Heart right ventricle (tissue), 16 donors: ENCODE measurements at places on chromosomes 13 and 19.

- DNase-seq, result no peak
Observed at GRCh38 chr19:8877854-8878705, 45.9 kb downstream of the MBD3L1 start.

DNA sequence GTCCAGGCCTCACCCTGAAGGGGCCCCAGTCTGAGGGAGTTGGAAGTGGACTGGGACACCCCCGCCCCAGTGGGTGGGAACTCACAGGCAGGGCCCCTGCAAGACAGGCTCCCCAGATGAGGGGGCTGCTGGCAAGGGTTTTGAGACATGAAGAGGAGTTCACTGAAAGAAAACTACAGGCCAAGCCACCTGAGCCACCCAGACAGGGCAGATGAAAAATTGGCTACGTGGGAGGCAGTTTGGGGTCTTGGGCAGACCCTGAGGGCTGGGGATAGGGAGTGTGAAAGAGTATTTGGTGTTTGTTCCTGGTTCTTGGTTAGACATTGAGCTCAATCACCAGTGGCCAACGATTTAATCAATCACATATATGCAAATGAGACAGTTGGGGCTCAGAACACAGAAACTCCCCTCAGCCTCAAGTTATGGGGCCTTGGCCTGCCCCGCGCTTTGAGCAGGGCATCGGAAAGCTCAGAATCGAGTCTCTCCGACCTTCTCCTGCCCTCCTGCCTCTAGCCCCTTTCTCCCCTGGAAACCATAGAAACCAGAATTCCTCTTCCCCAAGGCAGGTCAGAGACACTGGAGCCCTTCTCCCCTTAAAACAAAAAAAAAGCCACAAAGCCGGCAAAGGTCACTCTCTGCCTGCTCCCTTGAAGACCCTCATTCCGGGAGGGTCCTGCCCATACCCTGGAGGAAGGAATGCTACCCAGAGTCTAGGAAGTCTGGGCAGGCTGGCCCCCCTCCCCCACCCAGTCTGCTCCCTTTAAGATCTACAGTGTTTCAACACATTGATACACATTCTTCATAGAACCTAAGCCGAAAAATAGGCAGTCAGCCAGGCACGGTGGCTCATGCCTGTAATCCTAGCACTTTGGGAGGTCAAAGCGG lies 1.3 kb upstream of the ISYNA1 start:
- DNase-seq, result no peak

DNA sequence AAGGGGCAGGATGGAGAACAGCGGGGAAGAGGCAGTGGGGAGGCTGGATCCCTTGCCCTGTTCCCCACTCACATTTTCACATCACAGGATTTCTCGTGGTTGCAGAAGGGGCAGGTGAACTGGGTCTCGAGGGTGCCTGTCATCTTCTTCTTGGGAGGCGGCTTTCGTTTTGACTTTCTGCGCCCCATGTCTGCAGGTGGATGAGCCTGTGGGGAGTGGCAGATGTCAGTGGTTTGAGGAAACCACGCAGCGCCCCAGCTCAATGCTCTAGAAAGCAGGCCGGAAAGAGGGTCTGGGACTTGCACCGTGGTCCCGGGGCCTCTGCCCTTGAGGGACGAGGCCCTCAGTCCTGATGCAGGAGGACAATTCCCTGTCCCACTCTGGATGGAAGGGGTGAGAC lies 4.9 kb downstream of the ELOF1 start:
- no peak for DNase-seq

DNA sequence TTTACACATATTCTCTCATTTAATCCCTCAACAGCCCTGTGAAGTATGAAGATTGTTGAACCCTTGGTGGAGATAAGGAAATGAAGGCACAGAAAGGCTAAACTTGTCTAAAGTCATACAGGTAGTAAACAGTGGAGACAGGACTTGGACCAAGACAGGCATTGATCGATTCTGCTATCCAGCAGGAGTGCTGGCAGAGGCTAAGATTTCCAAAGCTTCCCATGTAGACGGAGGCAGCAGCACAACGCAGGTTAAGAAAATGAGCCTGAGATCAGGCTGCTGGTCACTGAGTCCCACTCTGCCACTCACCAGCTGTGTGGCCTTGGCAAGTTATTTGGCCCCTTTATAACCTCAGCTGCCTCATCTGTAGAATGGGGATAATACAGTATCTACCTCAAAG lies 85.4 kb upstream of the SLC15A1 start:
- DNase-seq, result no peak

- DNase-seq, result no peak
Observed at GRCh38 chr19:4038661-4039423, 27.9 kb downstream of the ZBTB7A start.

DNA sequence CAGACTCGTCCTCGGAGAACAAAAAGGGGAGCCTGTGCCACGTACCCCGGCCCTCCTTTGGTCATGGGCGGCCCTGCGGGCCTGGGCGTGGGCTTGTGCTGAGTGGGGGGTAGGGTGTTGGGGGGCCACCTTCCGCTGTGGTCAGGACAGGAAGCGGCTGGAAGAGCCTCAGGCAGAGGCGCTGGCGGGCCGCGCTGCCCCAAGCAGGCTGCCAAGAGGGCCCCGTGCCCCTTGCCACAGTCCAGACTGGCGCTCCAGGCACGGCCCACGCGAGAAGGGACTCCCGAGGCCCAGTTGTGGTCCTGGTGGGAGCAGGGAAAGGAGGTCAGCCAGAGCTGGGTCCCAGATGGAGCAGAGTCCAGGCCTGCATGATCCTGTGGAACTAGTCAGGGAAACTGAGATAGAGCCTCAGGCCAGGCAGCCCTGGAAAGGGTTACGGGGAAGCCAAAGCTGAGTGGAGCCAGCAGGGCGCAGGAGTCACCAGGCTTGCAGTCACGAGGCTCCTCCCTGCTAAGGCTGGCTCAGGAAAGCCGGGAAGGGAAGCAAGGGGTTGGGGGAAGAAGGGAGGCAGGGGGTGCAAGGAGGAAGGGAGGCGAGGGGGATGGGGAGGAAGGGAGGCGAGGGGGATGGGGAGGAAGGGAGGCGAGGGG lies 135.0 kb downstream of the CRYL1 start:
- DNase-seq, result no peak

GRCh38 chr13:72199640-72200039 lies 332.6 kb upstream of the DACH1 start:
- DNase-seq, result no peak

- no peak for DNase-seq
Observed at GRCh38 chr13:64934569-64935362, 2295.4 kb downstream of the PCDH9 start.

- DNase-seq, result no peak
Observed at GRCh38 chr13:52449331-52450011, 963 bp downstream of the VPS36 start.

DNA sequence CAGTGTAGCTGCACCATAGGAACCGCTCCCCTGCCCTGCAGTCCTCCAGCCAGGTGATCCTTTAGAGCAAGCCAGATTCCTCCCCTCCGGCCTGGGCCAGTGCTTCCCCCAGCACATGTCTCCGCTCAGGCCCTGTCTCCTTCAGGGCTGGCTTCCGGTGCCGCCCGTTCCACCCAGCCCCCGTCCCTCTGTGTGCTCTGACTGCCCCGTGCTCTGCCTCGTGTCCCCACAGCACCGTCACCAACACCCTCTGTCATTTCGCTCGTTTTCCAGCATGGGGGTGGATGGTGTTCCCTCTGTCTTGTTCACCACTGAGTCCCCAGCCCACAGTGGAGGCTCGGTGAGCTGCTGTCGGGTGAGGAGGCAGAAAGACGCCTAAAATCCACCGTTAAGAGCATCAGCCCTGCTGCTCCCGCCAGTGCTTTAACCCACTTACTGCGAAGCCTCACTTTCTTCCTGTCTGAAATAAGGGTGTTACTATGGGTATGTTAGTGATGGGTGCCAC lies 54.5 kb downstream of the TSSK6 start:
- DNase-seq, result peak; percentile 64

DNA sequence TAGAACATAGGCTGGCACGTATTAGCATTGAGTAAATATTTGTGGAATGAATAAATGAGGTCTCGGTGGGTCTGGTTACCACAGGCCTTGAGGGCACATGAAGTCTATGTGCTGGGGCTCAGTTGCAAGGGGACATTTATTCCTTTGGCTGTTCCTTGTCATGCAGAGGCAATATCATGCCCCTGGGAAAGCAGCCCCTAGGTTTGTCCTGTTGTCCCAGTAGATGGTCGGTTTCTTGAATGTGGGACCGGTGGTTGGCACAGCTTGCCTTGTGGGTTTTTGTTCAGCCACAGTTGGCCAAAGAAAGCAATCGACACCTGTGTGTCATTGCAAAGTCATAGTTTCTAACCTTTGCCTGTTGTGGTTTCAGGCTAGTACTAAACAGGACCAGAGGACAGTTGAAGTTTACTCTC lies 24.7 kb upstream of the GPR183 start:
- no peak for DNase-seq

- DNase-seq, result no peak
Observed at GRCh38 chr19:45385392-45386221, 15.2 kb upstream of the ERCC2 start.

DNA sequence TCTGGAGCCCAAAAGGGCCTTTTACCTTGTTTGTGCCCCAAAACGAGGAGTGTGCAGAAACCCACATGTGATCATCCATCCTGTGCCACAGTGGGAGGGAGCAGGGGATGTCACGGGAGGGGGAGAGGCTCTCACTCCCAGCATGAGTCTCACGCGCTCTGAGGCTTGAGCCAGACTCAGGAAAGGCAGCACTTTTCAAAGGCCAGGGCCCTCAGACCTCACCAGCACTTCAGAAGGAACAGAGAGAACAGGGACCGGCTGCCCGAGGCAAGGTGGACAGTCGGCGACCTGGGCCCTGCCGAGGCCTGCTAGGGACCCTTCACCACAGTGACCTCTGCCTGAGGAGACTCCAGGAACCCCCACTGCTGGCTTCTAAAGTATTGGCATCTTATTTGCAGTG lies 71.7 kb upstream of the WASF3 start:
- no peak for DNase-seq

GRCh38 chr19:34471906-34472700 lies 9.5 kb upstream of the WTIP start:
- DNase-seq, result no peak

DNA sequence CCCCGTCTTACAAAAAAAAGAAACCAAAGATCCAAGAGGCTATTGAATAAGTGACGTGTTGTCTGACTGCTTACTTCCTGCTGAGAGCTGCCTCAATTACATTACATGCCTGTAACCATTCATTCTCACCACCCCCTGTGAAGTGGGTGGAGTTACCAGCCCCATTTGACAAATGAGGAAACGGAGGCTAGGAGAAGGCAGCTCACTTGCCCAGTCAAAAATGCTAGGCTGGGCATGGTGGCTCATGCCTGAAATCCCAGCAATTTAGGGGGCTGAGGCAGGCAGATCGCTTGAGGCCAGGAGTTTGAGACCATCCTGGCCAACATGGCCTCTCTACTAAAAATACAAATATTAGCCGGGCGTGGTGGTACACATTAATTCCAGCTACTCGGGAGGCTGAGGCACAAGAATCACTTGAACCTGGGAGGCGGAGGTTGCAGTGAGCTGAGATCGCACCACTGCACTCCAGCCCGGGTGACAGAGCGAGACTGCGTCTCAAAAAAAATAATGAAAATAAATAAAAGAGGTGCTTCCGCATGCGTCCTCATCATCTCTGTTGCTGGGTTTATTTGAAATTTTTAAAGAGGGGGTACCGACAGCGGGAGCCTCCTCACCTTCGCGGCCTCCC lies 499 bp downstream of the LSM7 start:
- DNase-seq, result peak; percentile 10

GRCh38 chr19:19211499-19212420 lies at the start of gene NCAN:
Gene NCAN, plus strand, starts transcription at chr19:19211958. Its CDS starts 4,996 bp downstream, at chr19:19216954.
- no peak for DNase-seq

- no peak for DNase-seq
Observed at GRCh38 chr19:51822325-51822724, 27.4 kb downstream of the FPR3 start.

GRCh38 chr19:9431475-9431874 lies 3.9 kb downstream of the ZNF266 start:
- DNase-seq, result peak; percentile 21

- no peak for DNase-seq
Observed at GRCh38 chr13:109707044-109707741, 79.2 kb downstream of the IRS2 start.

DNA sequence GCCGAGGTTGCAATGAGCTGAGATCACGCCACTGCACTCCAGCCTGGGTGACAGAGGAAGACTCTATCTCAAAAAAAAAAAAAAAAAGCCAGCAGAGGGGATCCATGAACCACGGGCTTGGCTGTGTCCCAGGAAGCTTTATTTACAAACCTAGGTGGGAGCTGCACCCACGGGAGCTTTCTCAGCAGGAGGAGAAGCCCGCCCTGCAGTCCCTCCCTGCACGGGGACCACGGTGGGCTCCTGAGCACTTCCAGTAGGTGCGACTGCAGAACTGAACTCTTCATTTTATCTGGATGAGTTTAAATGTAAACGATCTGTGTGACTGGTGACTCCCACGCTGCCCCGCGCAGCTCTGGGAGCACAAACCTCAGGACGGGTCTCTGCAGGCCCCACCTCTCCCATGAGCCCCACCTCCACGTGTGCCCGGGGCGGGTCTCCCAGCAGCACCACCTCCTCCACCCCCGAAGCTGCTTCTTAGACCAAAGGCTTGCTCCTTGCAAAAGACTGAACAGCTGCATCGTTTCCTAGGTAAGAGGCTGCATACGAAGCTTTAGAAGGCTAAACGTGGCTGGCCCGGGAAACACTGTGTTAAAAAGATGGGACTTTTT lies 66.4 kb downstream of the SPACA7 start:
- DNase-seq, result no peak

- peak; percentile 72 for DNase-seq
Observed at GRCh38 chr19:54430306-54431254, 15.3 kb downstream of the TTYH1 start.

GRCh38 chr13:21318891-21319532 lies 140.1 kb downstream of the ZDHHC20 start:
- no peak for DNase-seq

DNA sequence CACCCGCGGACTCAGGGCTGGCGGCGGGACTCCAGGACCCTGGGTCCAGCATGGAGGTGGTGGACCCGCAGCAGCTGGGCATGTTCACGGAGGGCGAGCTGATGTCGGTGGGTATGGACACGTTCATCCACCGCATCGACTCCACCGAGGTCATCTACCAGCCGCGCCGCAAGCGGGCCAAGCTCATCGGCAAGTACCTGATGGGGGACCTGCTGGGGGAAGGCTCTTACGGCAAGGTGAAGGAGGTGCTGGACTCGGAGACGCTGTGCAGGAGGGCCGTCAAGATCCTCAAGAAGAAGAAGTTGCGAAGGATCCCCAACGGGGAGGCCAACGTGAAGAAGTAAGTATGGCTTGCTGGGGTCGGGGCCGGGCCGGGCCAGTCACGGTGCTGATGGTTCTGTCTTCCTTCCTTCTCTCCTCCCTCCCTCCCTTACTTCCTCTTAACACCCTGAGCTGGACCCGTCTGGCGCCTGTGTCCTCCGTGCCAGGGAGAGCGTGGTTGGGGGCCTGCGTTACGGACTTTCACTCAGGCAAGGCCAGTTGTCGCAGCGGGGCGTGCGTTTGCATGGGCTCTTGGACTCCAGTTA lies 1.4 kb downstream of the STK11 start:
- no peak for DNase-seq
